ENCODE measurements at places on chromosomes 7 and 10. TPM values are rescaled to one million over a fixed set of nuclear protein-coding genes. Genes with fewer than 3 reads are reported as not detected.
A peak's percentile ranks its signal among the peaks of the same experiment; 100 is the strongest.

The PWWP2B gene
- 52.9 TPM for total RNA-seq

- DNase-seq: no peak
These were observed 66.6 kb downstream of the PRKCQ start for GRCh38 chr10:6513476-6513875.

DNA sequence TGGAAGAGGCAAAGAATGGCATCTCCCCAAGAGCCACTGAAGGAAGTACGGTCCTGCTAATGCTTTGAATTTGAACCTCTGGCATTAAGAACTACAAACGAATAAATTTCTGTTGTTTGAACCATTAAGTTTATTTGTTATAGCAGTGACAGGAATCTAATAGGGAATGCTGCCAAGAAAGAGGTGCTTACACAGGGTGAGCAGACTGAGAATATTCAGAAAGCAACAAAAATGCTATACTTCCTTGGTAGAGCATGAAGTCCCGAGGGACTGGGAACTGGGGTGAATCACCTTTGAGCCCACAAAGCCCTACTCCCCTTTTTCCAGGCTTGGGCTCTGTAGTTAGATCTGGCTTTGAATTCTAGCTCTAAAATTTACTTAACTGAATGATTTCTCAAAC lies 45.0 kb downstream of the PANK1 start:
- DNase-seq: no peak

DNA sequence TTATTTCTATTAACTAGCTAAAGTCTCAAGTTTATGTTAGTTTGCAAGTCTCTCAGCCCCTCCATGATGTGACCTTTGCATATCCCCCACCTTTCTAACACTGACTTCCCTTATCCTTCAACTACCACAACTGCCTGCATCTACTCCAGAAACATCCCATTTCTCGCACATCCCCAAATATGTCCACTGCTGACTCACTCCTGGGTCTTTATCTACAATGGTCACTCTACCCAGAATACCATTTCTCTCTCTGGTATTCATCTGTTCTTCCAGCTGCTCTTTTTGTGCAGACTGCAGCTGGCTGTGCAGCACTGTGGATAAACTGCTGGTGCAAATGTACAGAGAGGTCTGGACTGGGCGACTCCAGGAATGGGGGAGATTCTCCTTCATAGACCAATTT lies 32.7 kb upstream of the PRSS1 start:
- DNase-seq: no peak

DNA sequence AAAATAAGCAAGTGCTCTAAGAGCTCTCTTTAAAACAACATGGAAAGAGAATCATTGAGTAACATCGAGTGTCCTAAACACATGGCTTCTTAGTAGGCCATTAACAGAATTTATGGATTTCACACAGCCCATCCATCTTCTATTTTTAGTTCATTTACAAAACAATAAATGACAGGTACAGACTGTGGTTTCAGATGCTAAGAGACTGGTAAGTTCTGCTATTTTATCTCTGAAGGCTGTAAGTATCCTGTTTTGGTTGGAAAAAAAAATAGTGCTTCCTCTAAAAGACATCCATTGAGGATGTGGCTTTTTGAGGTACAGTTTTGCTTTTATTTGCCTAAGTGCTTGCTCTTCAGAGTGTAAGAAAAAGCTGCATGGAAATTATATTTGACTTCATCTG lies 27.4 kb upstream of the GNAI1 start:
- no peak for DNase-seq

- no peak for DNase-seq
These were observed 88.4 kb downstream of the FAS start for GRCh38 chr10:89078724-89079672.

GRCh38 chr10:69449841-69450240 lies 1.4 kb upstream of the TSPAN15 start:
- DNase-seq: peak; percentile 42

GRCh38 chr10:31143331-31143935 lies 111.8 kb upstream of the ZNF438 start:
- no peak for DNase-seq

- no peak for DNase-seq
These were observed 28.7 kb upstream of the NAMPT start for GRCh38 chr7:106313456-106313901.

GRCh38 chr7:104453190-104453589 lies 124.8 kb downstream of the LHFPL3 start:
- DNase-seq: no peak

All from mucosa of gallbladder (tissue), 1 donor.